ENCODE measurements at places on chromosomes 13 and 19.
A peak's percentile ranks its signal among the peaks of the same experiment; 100 is the strongest.

DNA sequence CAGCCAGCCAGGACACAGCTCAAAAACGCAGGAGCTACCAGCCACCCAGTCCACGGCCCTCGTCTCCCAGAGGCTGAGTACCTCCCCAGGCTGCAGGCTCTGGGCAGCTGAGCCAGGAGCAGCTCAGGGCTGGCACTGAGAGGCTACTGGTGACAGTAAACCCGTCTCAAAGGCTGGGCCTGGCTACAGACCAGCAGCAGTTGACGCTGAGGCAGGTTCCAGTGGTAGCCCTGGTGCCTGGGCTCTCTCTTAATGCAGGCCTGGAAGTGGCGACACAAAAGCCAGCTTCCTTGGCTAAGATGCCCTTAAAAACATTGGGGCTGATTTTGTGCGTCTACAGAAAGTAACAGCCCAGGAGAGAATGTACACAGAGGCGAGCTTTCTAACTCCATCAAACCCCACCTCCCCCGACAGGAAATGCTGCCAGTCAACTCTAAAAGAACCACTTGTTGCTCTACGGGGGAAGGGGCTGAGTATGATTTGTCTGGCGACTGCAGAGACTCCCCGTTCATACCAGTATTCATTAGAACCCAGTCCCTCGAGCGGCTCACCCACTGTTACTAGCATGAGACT is 126.3 kb downstream of the STK24 start:
- peak; percentile 49 for DNase-seq

- DNase-seq = peak; percentile 95
Observed at GRCh38 chr13:30865123-30866049, 40.7 kb upstream of the MEDAG start.

DNA sequence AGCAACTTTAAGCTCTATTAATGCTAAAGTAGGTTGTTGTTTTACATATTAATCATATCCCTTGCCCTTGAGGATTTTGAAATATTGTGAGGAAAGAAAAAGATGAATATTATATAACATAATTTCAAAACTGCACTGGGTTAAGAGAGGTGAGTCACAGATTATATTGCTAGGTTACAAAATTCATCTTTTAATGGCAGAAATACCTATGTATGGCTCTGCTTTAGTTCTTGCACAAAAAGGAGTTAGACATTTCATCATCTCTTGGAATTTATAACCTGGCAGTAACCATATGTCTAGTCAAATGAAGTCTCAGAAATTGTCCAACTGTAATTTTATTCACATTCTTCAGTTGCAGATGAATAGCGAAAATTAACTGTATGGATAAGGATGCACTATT is 2041.1 kb downstream of the OLFM4 start:
- peak; percentile 1 for DNase-seq

GRCh38 chr13:112671359-112671758 is 18.5 kb upstream of the ATP11A start:
- no peak for DNase-seq

GRCh38 chr13:37665420-37665819 is 66.9 kb upstream of the POSTN start:
- DNase-seq = no peak

- DNase-seq = no peak
Observed at GRCh38 chr13:36945078-36945477, 25.0 kb upstream of the SMAD9 start.

DNA sequence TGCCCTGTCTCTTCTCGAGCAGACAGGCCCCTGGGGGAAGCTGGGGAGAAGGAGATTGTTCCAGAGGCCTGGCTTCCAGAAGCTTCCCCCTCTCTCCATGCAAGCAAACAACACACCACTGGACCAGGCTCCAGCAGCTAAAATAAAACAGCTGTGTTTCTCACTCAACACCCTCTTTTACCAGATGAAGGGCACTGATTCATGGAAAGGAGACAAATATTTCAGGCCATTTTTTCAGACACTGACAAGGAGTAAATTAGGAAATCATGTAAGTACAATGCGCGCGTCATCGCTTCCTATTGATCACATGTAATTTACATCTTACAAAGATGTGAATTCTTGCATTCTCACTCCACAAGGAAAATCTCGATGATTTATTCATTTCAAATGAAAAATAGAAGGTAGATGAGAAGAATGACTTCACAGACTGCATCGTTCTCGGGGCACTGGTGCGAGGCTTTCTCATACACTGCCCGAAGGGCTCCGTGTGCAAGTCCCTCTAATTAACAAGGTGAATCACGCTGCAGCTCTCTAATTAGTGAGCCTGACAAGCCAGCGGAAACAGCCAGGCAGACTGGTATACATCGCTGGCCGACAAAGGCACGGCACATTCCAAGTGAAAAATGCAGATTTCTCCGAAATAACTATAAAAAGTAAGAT is 153.6 kb downstream of the KCTD15 start:
- no peak for DNase-seq

DNA sequence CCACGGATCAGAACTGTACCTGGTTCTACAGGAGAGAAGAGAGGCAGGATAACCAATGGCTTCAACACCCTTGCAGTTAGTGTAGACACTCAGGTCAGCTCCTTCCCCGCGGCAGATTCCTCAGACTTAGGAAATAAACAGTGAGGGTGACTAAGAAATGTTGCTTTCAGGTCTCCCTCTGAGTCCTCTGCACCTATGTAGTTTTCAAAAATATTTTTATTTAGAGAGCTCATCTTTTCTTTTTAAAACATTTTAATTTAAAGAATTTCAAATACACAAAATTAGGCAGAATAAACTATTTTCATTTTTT is 195.2 kb downstream of the KLF12 start:
- DNase-seq = no peak

GRCh38 chr19:49125025-49125731 is 5.8 kb downstream of the PPFIA3 start:
- DNase-seq = peak; percentile 67
